ENCODE measurements at places on chromosomes 3 and 15.

- no peak for DNase-seq
Observed at GRCh38 chr3:188401244-188401993, 247.5 kb downstream of the LPP start.

DNA sequence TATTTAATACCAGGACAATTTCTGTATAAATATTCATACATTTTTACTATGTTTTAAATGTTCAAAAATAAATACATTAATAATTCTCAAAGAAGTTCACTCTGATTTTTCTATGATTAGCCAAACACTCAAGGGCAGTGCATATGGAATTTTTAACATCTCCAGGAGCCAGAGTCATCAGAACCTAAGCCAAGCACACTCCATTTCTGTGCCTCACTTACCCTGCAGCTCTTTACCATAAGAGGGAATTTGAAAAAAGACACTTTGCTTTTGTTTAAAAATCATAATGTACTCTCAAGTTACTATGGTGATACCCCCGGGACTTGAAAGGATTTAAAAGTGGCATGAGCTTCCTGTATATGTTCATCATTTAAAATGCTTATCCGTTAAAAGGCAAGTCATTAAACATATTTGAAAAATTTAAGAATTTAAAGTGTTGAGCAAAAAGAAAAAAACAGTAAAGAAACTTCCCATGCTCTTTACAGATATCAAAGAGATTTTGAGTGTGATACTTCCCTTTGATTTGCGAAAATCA lies 747.4 kb upstream of the NECTIN3 start:
- no peak for DNase-seq

GRCh38 chr15:77981281-77982126 lies 96.0 kb downstream of the TBC1D2B start:
- no peak for DNase-seq

DNA sequence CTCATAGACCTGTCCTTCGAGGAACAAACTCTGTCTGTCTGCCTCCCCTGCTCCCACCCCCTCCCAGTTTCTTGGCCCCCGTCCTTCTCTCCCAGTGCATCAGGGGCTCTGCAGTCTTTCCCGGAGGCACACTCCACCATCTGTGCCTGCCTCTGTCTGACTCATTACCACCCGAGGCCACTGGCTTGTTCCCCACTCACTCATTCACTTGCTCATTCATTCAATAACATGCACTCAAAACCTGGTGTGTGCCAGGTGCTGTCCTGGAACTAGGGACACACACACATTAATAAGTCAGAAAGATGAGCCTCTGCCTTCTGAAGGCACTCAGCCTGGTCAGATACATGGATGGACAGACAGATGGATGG lies 12.4 kb downstream of the AMIGO3 start:
- DNase-seq: no peak

DNA sequence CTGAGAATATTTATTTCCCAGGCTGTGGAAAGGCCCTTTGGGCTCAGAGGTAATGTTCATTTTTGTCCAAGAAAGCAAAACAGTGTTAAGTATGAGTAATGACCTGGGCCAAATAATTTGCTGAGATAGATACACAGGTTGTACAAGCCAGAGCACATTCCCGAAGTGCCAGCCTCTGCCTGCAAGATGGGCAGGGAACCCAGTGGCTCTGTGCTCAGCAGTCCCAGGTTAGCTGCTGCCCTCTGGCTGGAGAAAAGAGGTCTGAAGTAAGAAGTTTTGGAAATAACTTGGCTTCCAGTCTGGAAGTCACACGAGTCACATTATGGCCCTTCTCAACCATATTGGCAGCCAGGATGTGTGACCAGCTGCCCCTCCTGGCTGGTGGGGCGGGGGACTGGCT lies 20.2 kb downstream of the MYZAP start:
- no peak for DNase-seq

GRCh38 chr15:68791431-68792283 lies 29.0 kb downstream of the ANP32A start:
- DNase-seq: no peak

GRCh38 chr15:48962662-48963523 lies 826 bp downstream of the SHC4 start:
- DNase-seq: no peak

GRCh38 chr3:28569357-28569756 lies 220.7 kb upstream of the AZI2 start:
- DNase-seq: no peak

- no peak for DNase-seq
Observed at GRCh38 chr3:149975919-149976318, 5.2 kb upstream of the PFN2 start.

DNA sequence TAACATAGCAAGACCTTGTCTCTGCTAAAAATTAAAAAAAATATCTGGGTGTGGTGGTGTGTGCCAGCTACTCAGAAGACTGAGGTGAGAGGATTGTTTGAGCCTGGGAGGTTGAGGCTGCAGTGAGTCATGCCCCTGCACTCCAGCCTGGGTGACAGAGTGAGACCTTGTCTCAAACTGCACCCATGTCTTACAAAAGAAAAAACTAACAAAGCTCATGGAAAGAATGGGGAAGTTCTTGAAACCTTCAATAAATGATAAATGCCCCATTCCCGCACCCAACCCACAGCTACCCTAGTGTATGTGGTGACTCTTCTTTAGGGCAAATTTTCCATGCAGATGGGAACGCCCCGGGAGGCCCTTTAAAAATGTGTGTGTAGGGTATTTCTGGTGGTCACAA lies 28.3 kb downstream of the RPLP1 start:
- DNase-seq: no peak

DNA sequence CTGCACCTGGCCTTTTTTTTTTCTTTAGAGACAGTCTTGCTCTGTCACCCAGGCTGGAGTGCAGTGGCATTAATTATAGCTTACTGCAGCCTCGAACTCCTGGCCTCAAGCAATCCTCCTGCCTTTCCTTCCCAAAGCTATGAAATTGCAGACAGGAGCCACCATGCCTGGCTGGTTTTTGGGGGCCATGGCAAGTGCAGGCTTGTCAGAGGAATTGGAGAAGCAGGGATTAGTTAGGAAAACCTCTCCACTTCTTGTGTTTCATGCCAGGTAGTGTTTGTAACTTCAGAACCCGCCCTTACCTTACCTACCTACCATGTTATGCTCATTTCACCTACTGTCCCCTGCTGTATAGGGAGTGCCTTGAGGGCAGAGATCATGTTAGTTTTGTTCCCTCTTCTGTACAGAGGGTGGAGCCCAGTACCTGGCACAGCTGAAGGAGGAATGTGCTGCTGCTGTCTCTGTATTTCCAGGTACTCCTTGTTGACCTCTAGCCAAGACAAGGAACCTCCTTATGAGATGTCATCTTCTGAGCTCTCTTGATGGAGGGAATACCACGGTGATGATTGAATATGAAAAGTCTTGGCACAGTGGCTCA lies 43.8 kb downstream of the TRAK1 start:
- DNase-seq: no peak

- DNase-seq: no peak
Observed at GRCh38 chr3:123068601-123069381, 2.0 kb downstream of the PDIA5 start.

- DNase-seq: no peak
Observed at GRCh38 chr3:126900859-126901540, 81.9 kb upstream of the PLXNA1 start.

- no peak for DNase-seq
Observed at GRCh38 chr3:172515130-172515918, 7.9 kb downstream of the TNFSF10 start.

DNA sequence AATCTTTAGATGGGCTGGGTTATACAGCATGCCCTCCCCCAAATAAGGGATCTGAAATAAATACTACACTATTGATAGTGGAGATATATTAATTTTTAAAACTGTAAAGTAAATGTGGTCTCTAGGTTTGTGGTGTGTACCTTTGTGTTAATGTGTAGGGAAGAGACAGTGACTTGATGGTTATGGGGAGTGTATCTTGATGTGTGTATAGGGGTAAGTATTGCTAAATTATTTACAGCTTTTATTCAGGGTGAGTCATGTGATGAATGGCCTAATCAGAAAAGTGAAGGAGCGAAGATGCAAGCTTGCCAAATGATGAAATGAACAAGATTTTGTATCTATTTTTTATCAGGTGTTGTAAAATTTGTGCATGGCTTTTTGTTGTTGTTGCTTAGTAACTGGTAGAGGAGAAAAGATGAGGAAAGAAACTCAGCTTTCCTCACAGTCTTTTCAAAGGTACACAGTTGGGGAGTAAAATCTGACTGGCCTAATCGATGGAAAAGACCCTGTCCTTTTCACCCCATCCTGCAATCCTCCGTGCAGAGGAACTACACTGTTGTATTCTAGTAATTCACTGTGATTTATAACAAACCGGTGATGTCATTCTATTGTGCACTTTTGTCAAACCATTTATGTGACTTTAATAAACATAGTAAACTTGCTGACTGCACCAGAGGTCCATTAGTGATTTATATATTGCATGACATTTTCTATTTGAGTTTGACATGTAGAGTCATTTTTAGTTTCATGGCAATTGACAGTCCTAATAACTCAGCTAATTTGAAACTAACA lies 17.7 kb downstream of the FEM1B start:
- no peak for DNase-seq

DNA sequence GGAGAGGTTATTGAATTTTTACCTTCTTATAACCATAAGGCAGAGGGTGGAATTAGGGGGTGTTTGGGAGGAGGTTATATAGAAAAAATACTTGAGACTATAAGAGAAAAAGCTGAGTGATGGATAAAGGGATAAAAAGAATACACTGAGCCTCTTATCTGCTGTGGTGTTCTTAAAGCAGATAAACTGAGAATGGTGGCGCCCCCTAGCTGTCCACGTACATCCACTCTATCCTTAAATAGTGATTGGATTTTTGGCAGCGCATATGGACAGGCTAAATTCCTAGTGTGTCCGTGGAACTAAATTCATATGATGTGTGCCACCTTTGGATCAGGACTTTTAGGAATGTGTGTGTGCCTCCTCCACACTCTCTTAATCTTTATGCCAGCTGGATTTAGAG lies 121.1 kb downstream of the OXSM start:
- DNase-seq: peak; percentile 5

- DNase-seq: no peak
Observed at GRCh38 chr3:69422751-69423150, 36.9 kb upstream of the FRMD4B start.

GRCh38 chr3:189368384-189368783 lies 196.6 kb downstream of the TPRG1 start:
- DNase-seq: no peak

- no peak for DNase-seq
Observed at GRCh38 chr3:70064194-70064779, 64.8 kb downstream of the SAMMSON start.

GRCh38 chr15:69181424-69181823 lies 21.0 kb downstream of the GLCE start:
- DNase-seq: no peak

DNA sequence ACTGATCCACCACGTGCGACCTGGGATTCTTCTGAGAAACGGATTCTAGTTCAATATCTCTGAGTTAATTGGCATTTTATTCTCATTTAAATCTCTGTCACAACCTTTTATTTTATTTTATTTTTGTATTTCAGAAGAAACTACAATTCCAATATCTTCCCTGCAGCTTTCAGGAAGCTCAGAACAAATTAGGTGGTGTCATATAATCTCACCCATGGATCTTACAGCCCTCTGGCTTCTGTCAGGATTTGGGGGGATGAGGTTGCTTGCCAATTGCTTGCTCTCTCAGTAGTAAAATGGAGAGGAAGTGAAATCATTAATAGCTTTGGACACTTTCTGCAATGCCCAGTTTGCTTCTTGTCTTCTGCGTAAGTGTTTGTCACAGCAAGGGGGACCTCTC lies 205.4 kb downstream of the TLE3 start:
- DNase-seq: no peak

- DNase-seq: no peak
Observed at GRCh38 chr15:48536681-48537091, 108.8 kb downstream of the FBN1 start.

DNA sequence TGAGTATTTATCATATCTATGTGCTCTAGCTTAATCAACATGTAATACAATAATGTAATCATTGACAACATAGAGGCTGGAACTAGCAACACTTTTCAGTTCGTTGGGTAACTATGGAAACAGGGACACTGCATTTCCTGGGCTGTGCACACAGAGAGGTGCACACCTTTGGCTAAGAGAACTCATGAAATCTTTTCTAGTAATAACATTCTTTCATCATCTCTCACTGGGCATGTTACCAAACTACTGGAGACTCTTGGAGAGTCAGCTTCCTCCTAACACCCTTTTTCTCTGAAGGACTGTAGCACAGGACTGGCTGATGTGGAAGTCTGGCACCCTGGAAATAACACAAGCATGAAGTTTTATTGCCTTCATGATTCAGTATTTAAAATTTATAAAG lies 135.6 kb downstream of the KCNMB2 start:
- no peak for DNase-seq

- DNase-seq: no peak
Observed at GRCh38 chr3:126417981-126418530, 23.3 kb downstream of the CFAP100 start.

All from CMK (cell line).